HepG2 (cell line): ENCODE measurements at places on chromosomes 5 and 9.

- no peak overlapping the region for H3K27ac ChIP-seq
- no peaks in the 10 kb centered on the region for H3K27me3 ChIP-seq
- H3K36me3 ChIP-seq, result no peaks in the 10 kb centered on the region
- H3K4me1 ChIP-seq, result peaks cover 64% of the 10 kb centered on the region
- no peak for DNase-seq
These were observed 10.4 kb downstream of the DAB2 start for GRCh38 chr5:39414426-39414825.

- DNase-seq, result peak; percentile 39
- no peak overlapping the region for H3K4me3 ChIP-seq
- no peaks in the 10 kb centered on the region for H3K27me3 ChIP-seq
- peaks cover 24% of the 10 kb centered on the region for H3K4me1 ChIP-seq
- H3K27ac ChIP-seq, result no peak overlapping the region
These were observed 66.8 kb downstream of the MED27 start for GRCh38 chr9:132012704-132013357.

GRCh38 chr9:89464300-89464901 is 33.5 kb downstream of the SEMA4D start:
- no peaks in the 10 kb centered on the region; the same call in 1 of the 2 replicates for H3K27me3 ChIP-seq
- no peak overlapping the region for H3K27ac ChIP-seq
- H3K36me3 ChIP-seq, result no peaks in the 10 kb centered on the region
- DNase-seq, result no peak
- H3K4me3 ChIP-seq, result no peak overlapping the region

GRCh38 chr9:135607401-135608293 is 31.7 kb downstream of the GLT6D1 start:
- peaks cover 39% of the 10 kb centered on the region; the same call in 2 of the 3 replicates for H3K27me3 ChIP-seq
- DNase-seq, result no peak
- H3K4me1 ChIP-seq, result no peaks in the 10 kb centered on the region
- no peak overlapping the region for H3K27ac ChIP-seq
- no peak overlapping the region for H3K4me3 ChIP-seq
- H3K36me3 ChIP-seq, result no peaks in the 10 kb centered on the region

DNA sequence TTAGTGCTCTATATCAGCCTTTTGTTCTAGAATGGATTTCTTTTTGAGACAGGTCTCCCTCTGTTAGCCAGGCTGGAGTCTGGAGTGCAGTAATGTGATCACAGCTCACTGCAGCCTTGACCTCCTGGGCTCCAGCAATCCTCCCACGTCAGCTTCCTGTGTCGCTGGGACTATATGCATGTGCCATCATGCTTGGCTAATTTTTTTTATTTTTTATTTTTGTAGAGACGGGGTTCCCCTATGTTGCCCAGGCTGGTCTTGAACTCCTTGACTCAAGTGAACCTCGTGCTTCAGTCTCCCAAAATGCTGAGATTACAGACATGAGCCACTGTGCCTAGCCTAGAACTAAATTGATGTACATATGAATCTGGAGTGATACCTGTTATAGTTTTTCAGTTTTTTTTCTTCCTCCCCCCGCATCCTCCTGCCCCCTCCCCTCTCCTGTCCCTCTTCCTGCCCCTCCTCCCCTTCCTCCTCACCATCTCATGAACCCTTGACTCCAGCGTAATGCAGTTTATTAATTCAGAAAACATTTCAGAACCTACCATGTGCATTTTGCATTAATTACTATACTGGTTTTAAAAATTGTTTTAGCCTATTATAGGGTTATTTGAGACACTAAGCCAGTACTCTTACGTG is 37.4 kb upstream of the TNFAIP8 start:
- peaks cover 29% of the 10 kb centered on the region for H3K4me1 ChIP-seq
- no peaks in the 10 kb centered on the region for H3K36me3 ChIP-seq
- peak; percentile 64 for DNase-seq
- H3K27ac ChIP-seq, result peak overlapping the region; percentile 19
- no peaks in the 10 kb centered on the region for H3K27me3 ChIP-seq

- H3K27me3 ChIP-seq, result no peaks in the 10 kb centered on the region
- H3K27ac ChIP-seq, result no peak overlapping the region
- H3K36me3 ChIP-seq, result no peaks in the 10 kb centered on the region
- no peaks in the 10 kb centered on the region for H3K4me1 ChIP-seq
- DNase-seq, result peak; percentile 36
- no peak overlapping the region for H3K4me3 ChIP-seq
These were observed 190.6 kb downstream of the MPDZ start for GRCh38 chr9:13088720-13089427.

GRCh38 chr5:31096238-31096865 is 97.1 kb upstream of the CDH6 start:
- H3K4me3 ChIP-seq, result no peak overlapping the region
- no peaks in the 10 kb centered on the region for H3K27me3 ChIP-seq
- no peak overlapping the region for H3K27ac ChIP-seq

- H3K27me3 ChIP-seq, result no peaks in the 10 kb centered on the region
- H3K4me3 ChIP-seq, result 0 out of 2 replicates have a peak overlapping the region, but pooled peaks have one; percentile 3
These were observed 62.8 kb upstream of the CPEB4 start for GRCh38 chr5:173825215-173825865.

GRCh38 chr9:89353989-89354388 is 35.7 kb downstream of the SECISBP2 start:
- H3K27ac ChIP-seq, result peak overlapping the region; percentile 10
- peak; percentile 66 for DNase-seq

DNA sequence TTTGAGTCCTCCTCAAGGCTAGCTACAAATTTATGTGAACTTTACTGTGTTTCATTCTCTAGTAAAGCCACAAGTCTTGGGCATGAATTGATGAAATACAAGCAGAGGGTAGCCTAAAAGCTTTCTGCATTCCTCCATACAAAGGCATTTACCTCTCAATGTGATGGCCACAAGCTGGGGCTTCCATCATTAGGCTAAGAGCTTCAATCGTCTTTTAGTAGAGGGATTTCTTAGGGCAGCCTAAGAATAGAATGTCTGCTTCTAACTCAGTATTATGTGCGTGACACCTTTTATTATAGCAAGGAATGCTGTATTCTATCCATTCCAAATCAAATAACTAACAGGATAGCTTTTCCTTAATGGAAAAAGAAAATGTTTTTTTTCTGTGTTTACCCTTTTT is 3.7 kb downstream of the PLAC8L1 start:
- H3K27me3 ChIP-seq, result no peaks in the 10 kb centered on the region
- H3K36me3 ChIP-seq, result no peaks in the 10 kb centered on the region
- no peak overlapping the region for H3K27ac ChIP-seq
- no peak overlapping the region for H3K4me3 ChIP-seq
- no peak for DNase-seq

DNA sequence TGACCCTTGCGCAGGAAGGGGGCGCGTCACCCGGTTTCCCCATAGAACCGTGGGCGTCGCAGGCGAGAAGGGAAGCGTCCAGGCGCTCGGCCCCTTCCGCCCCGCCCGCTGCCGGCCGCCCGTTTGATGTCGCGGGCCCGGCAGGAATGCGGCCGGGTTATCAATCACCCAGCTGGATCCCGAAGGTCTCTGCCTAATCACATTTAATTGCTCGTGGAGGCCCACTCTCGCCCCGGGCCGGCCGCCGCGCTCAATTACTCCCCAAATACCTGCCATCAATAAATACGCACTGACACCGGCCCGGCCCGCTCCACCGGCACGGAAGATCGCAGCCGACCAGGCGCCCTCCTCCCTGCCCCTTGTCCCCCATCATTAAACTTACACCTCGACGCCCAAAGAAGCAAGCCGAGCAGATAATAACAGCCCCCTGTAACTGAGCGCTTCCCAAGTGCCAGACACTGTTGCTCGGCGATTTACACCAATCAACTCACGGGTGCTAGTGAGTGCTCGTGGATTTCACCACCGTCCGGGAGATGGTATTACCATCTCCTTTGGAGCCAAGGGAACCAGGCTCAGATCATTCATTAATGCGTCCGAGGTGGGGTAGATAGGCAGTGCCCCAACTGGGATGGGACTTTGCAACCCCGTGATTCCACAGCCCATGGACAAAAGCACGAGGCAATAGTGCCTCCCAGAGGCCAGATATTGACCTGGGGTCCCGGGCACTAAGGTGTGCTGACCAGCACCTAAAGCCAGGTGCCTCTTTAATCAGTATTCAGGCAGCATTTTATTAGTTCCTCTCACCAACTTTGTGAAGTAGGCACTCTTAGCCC is 11.3 kb downstream of the MSX2 start:
- no peaks in the 10 kb centered on the region for H3K36me3 ChIP-seq
- DNase-seq, result peak; percentile 5
- no peak overlapping the region for H3K4me3 ChIP-seq

DNA sequence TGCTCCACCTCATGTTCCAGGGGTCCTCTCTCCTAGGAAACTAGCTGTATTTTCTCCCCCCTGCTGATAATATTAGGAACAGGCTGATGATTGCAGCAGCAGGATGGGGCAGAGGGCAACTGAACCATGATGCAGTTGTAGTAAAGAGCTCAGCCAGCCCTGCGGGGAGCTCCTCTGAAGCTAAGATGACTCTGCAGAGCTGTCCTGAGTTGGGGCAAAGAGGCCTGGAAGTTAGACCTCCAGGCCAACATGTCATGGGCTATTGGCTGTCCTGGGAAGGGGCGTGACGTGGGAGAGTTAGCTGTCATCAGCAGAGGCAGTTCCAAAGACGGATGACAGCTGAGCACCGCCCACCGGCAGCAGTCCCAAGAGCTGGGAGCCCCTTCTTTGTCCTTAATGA is 6.6 kb upstream of the FBP1 start:
- peaks cover 7% of the 10 kb centered on the region; the same call in 2 of the 3 replicates for H3K27me3 ChIP-seq
- H3K27ac ChIP-seq, result no peak overlapping the region
- no peak for DNase-seq
- no peaks in the 10 kb centered on the region for H3K36me3 ChIP-seq
- peaks cover 15% of the 10 kb centered on the region; the same call in 1 of the 2 replicates for H3K4me1 ChIP-seq

DNA sequence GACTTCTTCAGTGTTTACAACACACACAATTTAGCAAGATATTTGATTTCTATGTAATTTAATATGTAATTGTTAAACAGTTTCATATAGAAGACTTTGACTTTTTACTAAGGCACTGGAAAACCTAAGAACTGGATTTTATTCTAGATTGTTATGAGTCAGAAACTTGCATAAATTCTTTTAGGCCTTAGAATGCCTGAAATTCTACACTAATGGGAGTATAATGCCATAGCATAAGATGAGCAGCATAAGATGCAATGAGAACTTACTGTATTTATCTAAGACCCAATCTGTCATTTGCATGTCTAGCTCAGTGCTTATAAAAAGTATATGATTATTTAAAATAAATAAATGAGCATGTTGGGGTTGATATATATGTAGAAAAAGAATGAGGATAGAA is 285.2 kb downstream of the CDH12 start:
- H3K27ac ChIP-seq, result no peak overlapping the region
- H3K4me1 ChIP-seq, result no peaks in the 10 kb centered on the region
- no peaks in the 10 kb centered on the region for H3K36me3 ChIP-seq
- no peak for DNase-seq
- H3K4me3 ChIP-seq, result no peak overlapping the region
- H3K27me3 ChIP-seq, result no peaks in the 10 kb centered on the region

GRCh38 chr9:129317179-129318011 is 139.3 kb upstream of the IER5L start:
- H3K4me1 ChIP-seq, result peaks cover 91% of the 10 kb centered on the region
- DNase-seq, result peak; percentile 69
- H3K27ac ChIP-seq, result peak overlapping the region; percentile 60
- no peaks in the 10 kb centered on the region for H3K36me3 ChIP-seq

DNA sequence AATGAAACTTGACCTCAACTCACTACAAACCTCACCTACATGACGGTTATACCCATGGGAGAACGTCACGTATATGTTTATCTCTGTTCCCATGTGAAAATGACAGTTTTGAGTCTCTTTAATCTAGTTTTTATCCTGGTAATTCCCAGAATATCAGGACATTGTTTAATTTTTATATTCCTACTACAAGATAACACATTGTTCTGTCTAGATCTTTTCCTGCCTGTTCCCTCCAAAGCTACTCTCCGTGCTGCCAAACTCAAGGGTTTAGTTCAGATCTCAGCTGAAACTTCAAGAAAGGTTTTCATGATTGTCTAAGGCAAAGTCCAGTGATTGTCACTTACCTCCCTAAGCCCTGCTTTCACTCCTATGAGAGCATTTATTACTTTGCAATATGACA is 1159.4 kb upstream of the SEMA6A start:
- no peaks in the 10 kb centered on the region for H3K27me3 ChIP-seq
- H3K36me3 ChIP-seq, result no peaks in the 10 kb centered on the region
- H3K4me3 ChIP-seq, result no peak overlapping the region
- H3K27ac ChIP-seq, result no peak overlapping the region

- H3K4me1 ChIP-seq, result peaks cover 14% of the 10 kb centered on the region; the same call in 1 of the 2 replicates
- DNase-seq, result no peak
- H3K27me3 ChIP-seq, result peaks cover 5% of the 10 kb centered on the region; the same call in 1 of the 3 replicates
- H3K36me3 ChIP-seq, result no peaks in the 10 kb centered on the region
- H3K27ac ChIP-seq, result no peak overlapping the region
These were observed 158.7 kb upstream of the HMHB1 start for GRCh38 chr5:143653256-143653655.

- no peak for DNase-seq
- peaks cover 36% of the 10 kb centered on the region for H3K4me1 ChIP-seq
- H3K27me3 ChIP-seq, result no peaks in the 10 kb centered on the region; the same call in 2 of the 3 replicates
- H3K27ac ChIP-seq, result no peak overlapping the region
- H3K36me3 ChIP-seq, result peaks cover 29% of the 10 kb centered on the region
These were observed 2.2 kb downstream of the TMED7 start for GRCh38 chr5:115623658-115624057.

DNA sequence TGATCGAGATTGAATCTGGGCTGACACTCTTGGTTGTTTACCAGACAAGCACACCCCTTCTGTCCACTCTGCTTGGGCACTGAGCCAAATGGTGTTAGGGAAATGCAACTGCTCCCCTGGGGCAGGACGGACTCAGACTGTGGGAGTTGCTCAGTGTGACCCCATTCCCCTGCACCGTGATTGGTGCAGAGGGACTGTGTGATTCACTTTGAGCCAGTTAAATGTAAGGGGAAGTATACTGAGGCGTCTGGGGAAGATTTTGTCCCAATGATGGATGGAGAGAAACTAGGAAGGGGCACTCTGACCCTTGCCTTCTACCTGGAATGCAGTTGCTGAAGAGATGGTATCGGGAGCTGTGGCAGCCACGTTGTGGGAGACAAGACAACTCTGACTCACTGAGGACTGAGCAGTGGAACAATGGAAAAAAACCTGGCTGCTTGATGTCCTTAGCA is 196.0 kb upstream of the ANKRD55 start:
- H3K4me3 ChIP-seq, result no peak overlapping the region
- DNase-seq, result peak; percentile 47
- H3K27me3 ChIP-seq, result no peaks in the 10 kb centered on the region
- H3K27ac ChIP-seq, result peak overlapping the region; percentile 45

DNA sequence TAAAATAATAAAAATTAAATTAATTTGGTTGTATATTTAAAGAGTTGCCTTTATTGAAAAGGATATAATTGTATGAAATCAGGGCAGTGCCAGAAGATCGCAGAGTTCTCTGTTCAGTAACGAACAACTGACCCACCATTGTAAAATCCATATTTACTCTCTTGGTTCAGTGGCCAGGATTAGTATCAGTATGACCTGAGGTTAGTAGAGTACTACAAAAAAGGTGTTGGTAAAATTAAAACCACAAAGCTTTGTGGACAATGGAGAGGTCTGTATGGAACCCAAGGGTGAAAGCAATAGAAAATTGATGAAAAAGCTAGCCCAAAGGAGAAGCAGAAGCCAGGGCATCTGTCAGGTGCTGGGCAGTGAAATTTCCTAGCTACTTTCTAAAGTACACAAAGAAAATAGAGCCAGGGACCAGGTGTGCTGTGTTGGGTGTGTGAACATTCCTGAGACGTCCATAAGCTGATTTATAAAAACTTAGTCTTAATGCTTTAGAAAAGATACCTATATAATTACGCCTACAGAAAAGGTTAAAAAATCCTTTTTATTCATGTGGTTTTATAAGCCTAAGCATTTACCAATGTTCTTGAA is 159.5 kb downstream of the AOPEP start:
- H3K27ac ChIP-seq, result no peak overlapping the region
- H3K36me3 ChIP-seq, result no peaks in the 10 kb centered on the region
- H3K4me3 ChIP-seq, result no peak overlapping the region
- H3K27me3 ChIP-seq, result no peaks in the 10 kb centered on the region
